ENCODE measurements at places on chromosomes 7 and 10.

DNA sequence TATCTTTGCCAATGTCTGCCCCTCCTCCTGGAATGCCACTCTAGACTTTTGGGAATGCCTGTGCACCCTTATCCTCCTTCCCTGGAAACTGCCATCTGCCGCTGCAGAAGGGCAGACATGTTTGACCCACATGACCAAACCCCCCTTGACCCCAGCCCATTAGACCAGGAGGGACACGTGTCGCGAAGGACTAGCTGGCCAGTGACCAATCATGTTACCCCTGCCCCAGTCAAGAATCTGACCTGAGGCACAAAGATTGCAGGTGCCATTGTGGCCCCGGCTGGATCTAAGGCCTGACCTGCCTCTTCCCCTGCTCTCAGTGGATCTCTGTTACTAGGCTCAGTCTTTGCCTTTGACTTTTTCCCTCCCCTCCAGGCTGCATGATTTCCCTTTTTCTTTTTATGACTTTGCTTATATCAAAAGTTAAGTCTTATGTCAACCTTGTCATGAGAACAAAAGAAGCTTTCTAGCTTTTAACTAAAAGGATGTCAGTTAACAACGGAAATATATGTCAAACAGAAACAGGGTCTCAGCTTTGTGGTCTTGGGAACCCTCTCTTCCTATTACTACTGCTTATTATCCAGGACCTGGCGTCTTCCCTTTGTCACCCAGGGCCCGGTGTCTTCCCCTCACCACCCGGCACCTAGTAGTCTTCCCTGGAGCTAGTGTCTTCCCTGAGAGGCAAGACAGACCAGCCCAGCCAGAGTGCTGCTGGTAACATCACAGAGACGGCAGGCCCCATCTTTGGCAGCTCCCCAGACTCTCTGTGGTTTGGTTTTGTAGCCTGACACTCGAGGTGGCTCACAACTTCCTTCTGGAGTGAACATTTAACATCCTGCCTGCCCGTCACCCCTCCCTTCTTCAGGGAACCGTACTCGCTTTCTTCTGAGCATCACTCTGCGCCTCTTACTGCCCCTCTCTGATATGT is 24.4 kb upstream of the PPIF start:
- DNase-seq, result peak; percentile 84

DNA sequence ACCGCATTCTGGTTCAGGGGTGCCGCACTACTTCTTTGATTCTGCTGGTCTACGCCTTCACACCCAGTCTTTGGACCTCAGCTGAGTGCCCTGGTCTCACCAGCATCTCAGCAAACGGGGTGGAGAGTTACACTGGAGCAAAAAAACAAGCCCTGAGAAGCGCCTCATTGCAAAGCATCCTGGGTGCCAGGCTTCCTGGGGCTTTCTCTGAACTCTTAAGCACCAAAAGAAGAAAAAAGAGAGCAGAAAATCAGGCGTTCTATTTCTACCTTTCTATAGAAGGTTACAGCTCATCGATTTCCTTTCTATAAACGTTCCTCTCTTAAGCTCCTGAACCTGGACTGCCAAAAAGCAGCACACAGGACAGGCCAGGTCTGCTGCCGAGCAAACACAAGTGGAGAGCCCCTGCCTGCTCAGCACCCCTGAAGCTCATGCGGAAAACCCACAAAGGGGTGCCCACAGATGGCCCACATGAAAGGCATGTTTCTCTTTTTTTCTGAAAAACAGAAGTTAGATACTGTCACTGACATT is 217.9 kb downstream of the SFMBT2 start:
- DNase-seq, result no peak

GRCh38 chr7:45717537-45718235 is 143.5 kb downstream of the ADCY1 start:
- no peak for DNase-seq

- DNase-seq, result no peak
Measured at GRCh38 chr7:22049766-22050500, 104.2 kb upstream of the CDCA7L start.

DNA sequence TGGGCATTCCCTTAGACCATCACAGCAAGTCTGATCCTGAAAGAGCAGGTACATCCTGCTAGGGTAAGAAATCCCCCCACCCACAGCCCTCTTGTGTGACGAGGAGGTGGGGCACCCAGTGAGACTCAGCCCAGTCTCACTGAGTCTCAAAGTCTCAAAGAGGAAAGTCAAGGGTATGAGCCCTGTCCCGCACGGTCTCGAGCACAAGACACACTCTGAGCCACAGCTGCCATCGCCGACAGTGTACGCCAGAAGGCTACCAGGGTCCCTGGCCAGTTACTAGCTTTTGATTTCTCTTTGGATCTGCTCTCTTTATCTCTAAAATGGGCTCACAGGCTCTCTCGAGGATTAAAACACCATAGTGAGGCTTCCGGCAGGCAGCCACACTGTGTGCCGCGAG is 190.2 kb downstream of the TNS3 start:
- DNase-seq, result no peak

GRCh38 chr10:132651511-132652029 is 114.0 kb downstream of the INPP5A start:
- no peak for DNase-seq

DNA sequence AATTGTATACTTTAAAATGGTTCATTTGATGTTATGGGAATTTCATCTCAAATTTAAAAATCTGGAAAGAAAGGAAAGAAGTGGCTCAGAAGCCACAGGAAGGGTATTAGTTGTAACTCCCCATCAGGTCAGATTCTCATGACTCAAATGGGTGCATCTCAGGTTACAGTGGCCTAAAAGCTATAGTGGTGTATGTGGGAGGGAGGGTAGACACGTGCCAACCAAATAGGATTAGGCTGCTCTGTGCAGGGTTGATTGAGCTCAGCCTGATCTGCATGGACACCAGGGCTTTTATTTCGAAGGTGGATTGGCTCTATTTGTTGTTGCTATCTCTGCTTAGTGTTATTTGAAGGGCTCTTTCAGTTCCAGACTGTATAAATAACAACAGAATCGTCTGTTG is 121.5 kb upstream of the PRR15 start:
- no peak for DNase-seq

GRCh38 chr7:50640256-50640655 is 75.1 kb upstream of the DDC start:
- DNase-seq, result no peak

- no peak for DNase-seq
Measured at GRCh38 chr7:158447506-158448171, 140.0 kb downstream of the PTPRN2 start.

DNA sequence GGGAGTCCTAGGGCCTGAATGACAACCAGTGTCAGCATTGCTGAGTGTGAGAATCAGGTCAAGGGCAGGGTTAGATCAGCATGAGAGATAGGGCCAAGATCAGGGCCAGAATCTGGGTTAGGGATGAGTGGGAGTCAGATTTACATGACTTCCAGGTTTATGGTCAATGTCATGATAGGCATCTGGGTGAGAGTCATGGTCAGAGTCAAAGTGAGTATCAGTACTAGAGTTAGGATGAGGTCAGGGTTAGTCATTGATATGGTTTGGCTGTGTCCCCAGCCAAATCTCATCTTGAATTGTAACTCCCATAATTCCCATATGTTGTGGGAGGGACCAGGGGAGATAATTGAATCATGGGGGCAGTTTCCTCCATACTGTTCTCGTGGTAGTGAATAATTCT is 12.3 kb downstream of the MRPS24 start:
- no peak for DNase-seq

GRCh38 chr10:77562742-77563141 is 74.9 kb downstream of the KCNMA1 start:
- DNase-seq, result no peak

GRCh38 chr10:10976652-10977051 is 41.0 kb upstream of the CELF2 start:
- no peak for DNase-seq

DNA sequence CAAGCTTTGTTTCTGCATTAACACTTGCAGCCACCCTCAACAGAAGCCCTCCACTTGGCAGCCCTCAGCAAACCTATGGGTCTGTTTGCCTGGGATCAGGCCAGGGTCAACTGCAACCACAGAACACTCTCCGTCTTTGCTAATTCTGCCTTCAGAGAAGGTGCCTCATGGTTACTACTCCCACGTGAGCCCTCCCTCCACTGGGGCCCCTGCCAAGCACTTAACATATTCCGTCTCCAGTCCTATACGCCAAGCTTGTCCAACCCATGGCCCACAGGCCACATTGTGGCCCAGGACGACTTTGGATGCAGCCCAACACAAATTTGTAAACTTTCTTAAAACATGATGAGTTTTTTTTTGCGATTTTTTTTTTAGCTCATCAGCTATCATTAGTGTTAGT is 54.7 kb downstream of the HSPA12A start:
- no peak for DNase-seq

DNA sequence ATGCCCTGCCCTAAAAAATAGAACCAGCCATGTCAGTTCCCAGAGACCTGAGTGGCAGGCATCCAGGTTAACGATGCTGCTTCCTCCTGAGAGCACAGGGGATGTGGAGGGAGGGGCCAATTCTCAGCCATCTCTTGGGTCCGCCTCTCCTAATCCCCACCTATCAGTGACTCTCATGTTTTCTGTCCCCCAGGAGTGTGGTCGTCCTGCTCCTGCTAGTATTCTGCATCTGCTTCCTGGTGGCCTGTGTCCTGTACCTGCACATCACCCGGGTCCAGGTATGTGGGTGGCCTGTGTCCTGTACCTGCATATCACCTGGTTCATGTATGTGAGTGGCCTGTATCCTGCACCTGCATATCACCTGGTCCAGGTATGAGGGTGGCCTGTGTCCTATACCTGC is 105.3 kb downstream of the ADCY1 start:
- no peak for DNase-seq

GRCh38 chr10:101228153-101228965 is 904 bp downstream of the LBX1 start:
- DNase-seq, result no peak

GRCh38 chr7:137069249-137069963 is 201.0 kb downstream of the CHRM2 start:
- no peak for DNase-seq

- DNase-seq, result no peak
Measured at GRCh38 chr7:157539521-157539920, 202.7 kb downstream of the DNAJB6 start.

DNA sequence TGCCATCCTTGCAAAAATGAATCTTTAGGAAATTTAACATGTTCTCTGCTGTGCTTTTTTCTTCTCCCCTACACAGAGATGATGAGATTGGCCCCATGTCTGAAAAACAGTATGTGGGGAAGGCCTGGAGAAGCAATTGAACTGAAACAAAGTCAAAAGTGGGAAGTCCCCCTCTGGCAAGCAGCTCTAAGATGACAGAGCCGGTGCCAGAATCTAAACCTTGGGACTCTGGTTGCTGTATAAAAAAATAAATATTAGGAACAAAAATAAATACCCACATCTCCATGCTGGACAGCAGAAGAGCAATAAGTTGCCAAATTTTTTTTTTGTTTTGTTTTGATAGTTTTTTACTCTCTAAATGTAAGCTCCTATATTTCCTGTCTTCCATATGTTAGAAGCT is 51.8 kb upstream of the TRIL start:
- no peak for DNase-seq

GRCh38 chr10:95821720-95822119 is 65.8 kb downstream of the ENTPD1 start:
- no peak for DNase-seq

- no peak for DNase-seq
Measured at GRCh38 chr10:7251696-7252465, 159.0 kb downstream of the SFMBT2 start.

DNA sequence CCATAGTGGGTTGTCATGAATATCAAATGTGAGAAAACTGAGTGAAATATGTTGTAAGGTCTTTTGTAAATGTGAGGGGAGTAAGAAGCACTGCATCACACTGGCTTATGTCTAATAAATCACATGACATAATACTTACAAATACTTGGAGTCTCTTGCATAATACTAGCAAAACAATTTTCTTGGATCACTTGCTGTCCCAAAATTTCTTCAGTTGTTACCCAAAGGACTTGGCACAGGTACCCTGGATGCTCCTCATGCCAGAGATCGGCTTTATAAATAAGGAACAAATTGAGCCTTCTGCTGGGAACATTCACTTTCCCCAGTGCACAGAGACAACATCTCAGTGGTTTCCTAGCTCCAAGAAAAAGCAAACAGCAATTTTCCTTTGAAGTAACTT is 5.0 kb upstream of the LRIT2 start:
- DNase-seq, result no peak

DNA sequence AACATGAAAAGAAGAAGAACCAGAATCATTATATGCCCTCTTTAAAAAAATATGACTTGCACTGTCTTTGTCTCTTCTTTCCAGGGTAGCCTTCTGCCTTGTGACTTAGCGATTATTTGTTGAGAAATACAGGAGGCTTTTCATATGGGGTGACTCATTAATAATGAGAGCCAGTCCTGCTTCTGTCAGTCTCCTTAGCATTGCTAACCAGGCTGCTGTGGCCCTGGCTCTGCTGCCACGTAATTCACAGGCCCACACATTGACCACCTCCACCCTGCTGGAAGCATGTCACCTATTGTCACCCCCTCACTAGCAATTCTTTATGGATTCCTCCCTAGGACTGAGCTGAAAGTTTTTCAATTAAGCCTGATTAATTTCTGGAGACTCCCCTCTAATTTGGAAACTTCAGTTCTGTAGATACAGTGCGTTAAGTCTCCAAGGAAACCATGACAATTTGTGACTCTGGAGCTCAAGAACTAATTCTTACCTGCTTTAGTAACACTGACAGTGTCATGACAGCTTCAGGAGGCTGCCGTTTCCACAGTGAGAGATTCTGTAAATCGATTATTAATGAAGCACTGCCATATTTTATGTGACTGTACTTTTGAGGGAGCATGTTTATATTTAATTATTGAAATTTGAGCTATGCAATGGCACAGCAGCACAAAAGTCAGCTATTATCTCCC is 267.9 kb upstream of the SP8 start:
- DNase-seq, result no peak

All from ascending aorta (tissue), 2 donors.